HuH-7 (cell line): ENCODE measurements at places on chromosomes 16 and 17.

GRCh38 chr16:11495066-11495407 is 91.7 kb downstream of the LITAF start:
- no peak for DNase-seq

- DNase-seq, result no peak
Measured at GRCh38 chr16:68369697-68370580, 59.1 kb downstream of the PRMT7 start.

GRCh38 chr17:15918261-15918660 is 26.7 kb upstream of the ADORA2B start:
- DNase-seq, result no peak

GRCh38 chr16:28158136-28158535 is 53.6 kb downstream of the XPO6 start:
- DNase-seq, result no peak
